NCI-H1694 treated with DMSO at 0.1 percent for 48 hours (cell line): ENCODE measurements at places on chromosomes 12 and 14.

- DNase-seq = no peak
These were observed 1.8 kb upstream of the UBE2N start for GRCh38 chr12:93443576-93443975.

GRCh38 chr14:102982852-102983470 lies 60.5 kb downstream of the AMN start:
- DNase-seq = no peak

- no peak for DNase-seq
These were observed 372.1 kb downstream of the ALG10 start for GRCh38 chr12:34394211-34395055.

GRCh38 chr12:23655112-23655511 lies 294.4 kb downstream of the SOX5 start:
- no peak for DNase-seq

- DNase-seq = no peak
These were observed 1822.0 kb upstream of the SEL1L start for GRCh38 chr14:83355609-83356008.

DNA sequence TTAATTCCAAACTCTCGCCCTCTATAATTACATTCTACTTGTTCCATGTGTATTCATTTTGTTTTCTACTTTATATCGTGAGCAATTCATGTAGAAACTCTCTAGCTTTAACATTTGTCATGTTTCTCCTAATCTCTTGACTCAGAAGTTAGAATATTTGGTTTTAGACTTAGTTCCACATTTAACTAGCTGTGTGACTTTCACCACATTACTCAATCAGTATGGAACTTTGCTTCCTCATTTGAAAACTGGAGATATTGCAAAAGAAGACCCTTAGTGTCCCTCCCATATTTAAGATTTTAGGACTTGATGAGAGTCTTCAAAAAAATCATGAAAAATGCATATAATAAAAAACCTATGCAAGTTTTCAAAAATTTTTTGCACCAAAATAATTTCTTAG lies 447.5 kb downstream of the GXYLT1 start:
- DNase-seq = no peak
